ENCODE measurements at places on chromosomes 4 and X.

DNA sequence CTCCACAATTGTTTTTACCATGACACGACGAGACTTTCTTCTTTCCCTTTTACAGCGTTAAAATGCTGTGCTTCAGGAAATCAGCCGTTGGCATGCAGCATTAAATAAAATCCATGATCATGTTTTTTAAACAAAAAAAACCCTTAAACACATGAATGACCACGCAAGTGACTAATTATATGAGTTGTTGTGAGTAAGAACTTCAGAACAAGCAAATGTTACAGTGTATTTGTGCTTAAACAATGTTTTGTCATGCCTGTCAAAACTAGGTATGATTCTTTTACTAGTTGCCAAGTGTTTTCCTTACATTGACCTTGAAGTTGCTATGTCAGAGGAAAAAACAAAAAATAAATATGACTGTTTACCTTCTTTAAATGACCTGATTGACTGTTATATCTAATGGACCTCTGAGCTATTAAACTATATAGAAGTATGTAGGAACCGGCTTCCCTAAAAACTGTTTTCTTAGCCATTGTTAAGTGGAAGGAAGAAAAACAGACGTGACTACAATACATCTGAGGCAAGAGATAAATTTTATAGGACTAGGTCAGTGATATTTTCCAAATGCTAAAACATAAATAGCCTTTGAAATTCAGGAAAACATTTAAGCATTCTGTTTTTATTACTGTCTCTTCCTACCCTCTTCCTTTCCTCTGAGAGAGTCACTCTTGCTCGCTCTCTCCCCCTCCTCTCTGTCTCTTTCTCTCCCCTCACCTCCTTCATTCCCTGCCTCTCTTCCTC is 197.1 kb downstream of the PALLD start:
- no peak for DNase-seq

GRCh38 chr4:21097026-21097425 is 396.8 kb downstream of the PACRGL start:
- DNase-seq = no peak

GRCh38 chrX:86806786-86807185 is 658.5 kb downstream of the DACH2 start:
- DNase-seq = no peak

DNA sequence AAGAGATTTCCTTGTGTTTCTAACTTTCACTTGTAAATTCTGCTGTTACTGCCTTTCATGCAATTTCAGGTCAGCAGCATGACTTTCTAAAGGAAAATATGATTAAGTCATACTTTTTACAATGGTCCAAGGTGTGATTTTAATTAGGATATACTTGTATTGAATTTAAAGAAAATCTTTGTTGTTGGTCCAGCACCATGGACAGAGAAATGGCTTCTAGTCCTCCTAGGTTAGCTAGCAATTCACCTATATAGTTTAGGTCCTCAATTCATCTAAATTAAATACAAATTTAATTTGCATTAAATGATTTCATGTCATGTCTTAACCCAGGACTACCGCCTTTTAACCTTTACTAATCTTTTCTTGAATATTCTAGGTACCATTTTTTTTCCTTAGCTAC is 304.9 kb upstream of the RPS6KA3 start:
- DNase-seq = no peak

All from immature natural killer cell (primary cell).